ENCODE measurements at places on chromosomes 12 and 14.

GRCh38 chr12:53928054-53928835, 10.4 kb upstream of the HOXC13 start:
- DNase-seq, result no peak

DNA sequence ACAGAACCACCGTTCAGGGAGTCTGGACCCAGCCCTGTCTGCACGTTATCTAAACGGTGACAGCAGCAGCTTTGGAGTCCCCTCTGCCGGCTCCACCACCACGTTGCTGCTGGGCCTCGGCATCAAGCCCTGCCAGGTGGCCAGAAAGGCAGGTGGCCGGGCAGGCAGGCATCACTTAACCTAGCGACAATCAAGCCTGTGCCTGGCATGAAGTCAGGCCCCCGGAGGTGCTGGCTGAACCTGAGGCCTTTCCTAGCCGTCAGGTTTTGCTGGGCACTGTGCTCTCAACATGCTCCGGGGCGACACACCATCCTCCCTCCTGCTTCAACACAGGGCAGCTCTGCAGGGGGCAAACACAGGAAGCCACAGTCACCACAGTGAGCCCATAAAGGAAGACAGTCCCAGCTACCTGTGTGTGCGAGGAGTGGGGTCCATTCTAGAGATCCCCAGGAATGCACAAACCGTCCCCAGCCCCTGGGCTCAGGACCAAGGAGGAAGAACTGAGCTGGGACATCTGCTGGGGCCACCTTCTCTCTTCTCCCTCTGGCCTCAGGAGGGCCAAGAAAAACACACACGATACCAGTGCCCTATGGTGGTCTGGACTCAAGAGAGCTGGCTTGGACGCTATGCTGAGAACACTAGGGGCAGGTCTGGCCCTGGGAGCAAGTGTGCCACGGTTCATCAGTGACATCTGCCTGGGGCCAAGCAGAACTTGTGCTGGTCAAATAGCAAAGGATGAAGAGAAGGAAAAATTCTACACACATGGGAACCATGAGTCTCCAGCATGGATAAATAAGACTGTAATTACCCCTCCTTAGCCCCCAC, 44.7 kb downstream of the CCDC88C start:
- DNase-seq, result no peak

- no peak for DNase-seq
These were observed 4.1 kb upstream of the SLC7A7 start for GRCh38 chr14:22819151-22819988.

- DNase-seq, result no peak
These were observed 74.8 kb upstream of the G2E3 start for GRCh38 chr14:30484201-30484600.

DNA sequence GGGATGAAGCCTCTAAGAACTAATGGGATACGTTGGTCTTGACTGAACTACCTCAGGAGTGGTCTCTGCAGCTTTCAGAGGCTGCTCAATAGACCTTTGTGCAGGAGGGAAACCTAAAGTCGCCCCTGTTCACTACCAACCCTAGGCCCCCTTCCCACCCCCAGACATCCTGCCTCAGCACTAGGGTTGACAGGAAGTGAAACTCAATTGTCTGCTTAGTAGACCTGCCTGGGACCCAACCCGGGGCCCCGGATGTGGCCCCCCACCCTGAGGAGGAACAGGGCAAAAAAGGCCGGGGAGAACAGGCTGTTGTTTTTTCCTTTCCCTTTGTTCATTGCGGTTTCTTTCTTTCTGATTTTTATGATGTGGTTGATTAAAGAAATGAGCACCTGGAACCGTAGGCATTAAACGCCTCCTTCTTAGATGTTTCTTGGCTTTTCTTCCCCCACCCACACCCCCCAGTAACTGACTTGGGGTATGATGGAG, 1.6 kb upstream of the DGKA start:
- no peak for DNase-seq

DNA sequence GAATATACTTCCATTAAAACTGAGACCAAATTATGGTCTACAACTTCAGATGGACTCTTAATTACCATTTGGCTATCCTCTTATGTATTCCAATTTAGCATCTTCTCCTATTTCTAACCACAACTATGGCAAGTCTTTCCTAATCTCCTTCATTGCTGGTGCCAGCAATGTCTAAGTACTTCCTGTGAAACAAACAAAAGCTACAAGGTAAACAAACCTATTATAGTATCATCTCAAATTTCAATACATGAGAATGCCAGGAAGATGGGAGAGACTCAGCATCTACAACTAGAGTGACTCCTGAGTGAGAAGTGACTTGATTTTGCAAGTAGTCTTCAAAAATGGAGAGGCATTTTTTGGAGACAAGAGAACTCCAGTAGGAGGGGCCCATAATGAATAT, 202.9 kb upstream of the ATXN7L3B start:
- no peak for DNase-seq

DNA sequence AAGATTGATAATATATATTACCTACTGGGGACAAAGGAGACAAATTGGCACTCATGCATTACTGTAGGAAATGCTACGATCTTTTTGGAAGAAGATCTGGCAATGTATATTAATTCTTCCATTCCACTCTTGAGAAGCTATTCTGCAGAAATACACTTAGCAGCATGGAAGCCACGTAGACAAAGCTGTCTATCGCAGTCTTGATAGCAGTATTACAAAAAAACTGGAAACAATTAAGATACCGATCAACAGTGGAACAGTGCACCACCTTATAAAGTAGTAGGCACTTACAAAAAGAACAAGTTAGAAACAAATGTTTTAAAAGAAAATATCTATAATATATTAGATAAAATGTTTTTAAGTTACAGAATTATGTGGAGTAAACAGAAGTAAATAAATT, 87.2 kb downstream of the ABCD2 start:
- DNase-seq, result no peak

DNA sequence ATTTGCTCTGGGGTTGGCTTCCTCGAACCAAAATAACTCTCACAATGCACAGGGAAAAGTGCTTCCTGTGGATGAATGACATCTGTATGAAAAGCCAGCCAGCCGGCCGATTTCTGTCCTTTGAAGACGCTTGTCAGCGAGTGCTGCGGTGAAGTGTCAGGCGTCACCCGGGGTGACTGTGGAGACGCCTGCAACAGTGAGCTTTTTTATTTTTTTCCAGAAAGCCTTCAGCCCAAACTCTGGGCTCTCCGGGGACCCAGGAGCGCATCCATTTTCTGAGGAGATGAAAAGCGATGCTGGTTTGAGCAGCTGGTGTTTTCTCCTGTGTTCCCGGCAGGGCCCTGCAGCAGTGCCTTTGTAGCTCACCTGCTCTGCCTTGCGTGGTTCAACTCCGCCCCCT, 147.9 kb upstream of the MYL2 start:
- no peak for DNase-seq

GRCh38 chr14:53493320-53493719, 340.2 kb upstream of the DDHD1 start:
- no peak for DNase-seq

DNA sequence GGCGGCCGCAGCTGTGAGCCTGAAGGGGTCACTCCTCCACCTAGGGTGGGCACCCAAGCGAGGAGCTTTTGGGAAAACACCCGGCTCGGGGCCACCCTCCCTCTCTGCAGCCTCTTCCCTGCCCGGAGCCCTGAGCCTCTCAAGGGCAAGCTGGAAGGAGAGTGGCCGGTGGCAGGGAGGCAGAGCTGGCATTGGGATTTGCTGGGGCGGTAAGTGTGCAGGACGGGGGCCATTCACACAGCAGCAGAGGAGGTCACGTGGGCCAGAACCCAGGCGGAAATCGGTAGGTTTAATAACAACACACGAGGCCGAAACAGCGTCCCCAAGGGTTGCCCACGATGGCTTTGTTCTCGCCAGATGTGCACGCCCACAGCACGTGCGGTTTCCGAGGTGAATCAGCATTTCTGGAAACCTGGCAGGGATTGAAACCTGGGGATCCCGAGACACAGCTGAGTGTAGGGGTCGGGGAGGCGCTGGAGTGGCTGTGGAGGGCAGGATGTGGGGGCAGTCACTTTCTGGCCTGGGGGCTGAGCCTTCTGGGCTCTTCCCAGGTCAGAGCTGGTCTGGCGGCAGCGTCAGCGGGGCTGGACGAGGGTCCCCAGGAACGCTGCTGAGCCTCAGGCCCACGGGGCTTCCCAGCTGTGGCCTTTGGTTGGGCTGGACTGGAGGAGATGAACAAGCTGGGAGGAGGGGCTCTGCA, 23.5 kb downstream of the NOC4L start:
- no peak for DNase-seq

Data from cortex of kidney (tissue), 1 donor.